ENCODE measurements at places on chromosomes 5 and 9.

DNA sequence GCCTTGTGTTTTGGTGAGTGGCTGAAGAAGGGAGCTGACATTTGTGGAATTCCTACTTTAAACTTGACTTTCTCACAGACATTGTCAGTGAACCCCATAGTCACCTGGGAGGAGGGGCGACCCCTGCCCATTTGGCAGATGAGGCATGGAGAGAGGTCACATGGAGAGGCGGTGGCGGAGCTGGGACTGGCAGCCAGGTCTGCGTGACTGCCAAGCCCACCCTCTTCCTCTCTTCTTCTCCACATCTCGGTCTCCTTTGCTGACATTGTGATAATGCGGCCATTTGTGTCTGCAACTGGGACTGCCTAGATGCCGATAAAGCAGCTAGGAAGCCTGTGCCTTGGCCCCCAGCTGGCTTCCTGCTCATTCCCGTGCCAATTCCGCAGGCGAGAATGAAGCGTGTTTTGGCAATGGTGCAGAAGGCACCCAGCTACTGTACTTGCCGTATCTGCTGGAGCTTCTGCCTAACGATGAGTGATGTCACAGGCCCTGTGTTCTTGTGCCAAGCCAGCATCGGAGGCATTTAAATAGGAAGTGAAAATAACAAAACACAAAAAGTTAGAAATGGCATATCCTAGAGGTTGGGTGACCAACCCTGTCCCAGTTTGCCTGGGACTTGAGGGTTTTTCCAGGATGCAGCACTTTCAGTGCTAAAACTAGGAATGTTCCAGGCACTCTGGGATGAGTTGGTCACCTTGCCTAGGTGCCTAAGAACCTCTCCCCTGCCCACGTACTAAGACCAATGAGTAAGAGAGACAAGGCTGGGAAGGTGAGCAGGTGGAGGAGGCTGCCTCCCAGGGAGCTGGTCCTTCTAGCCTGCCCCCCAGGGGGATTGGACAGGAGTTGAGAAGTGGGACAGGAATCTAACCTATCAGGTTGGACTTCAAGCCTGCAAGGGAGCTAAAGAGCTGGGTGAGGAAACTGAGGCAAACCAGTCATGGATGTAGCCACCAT lies 23.6 kb downstream of the OLFML2A start:
- DNase-seq, result no peak

DNA sequence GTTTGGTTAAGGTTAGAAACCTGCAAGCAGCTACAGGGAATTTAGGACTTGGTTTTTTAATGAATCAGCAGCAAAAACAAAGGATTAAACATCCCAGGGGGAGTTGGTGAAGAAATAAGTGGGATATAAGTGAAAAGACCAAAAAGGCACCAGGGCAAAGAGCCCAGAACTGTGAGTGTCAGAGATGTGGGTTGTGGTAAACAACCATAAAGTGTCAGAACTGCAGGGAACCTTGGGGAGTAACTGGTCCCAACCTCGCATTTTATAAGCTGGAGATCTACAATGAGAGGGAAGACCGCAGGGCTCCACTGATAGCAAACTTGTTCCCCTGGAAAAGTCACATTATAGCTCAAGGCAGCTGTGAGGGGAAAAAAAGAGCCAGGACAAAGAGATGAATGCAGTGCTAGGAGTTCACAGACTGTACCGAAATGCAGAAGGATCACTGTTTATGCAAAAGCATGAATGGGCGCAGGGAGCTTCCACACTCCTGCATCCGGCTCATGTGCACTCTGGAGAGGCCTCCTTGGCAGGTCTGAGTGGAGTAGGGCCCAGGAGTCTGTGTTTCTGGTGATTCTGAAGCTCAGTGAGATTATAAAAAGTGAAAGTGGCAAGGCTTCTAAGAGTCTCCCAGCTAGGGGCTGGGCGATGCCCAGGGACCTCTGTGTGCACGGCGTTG lies 156.3 kb downstream of the GOLPH3 start:
- DNase-seq, result no peak

DNA sequence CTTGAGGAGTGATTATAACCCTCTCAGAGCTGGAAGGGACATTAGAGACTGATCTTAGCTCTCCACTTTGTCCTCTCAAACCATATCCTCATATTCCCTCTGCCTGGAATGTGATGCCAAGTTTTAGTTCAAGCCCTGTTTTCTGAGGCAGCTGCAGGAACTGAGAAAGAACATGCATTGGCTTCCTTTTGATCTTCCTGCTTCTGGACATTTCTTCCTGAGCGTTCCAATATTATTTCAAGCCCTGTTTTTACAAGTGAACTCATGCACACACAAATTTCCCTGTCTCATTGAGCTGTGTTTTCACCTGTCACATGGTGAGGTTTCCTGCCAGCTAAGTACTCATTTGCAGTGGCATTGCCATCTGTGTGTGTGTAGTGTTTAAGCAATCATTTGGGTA lies 17.0 kb downstream of the FOCAD start:
- DNase-seq, result peak; percentile 3

- DNase-seq, result peak; percentile 54
Observed at GRCh38 chr9:90002397-90003271, 397.8 kb downstream of the GADD45G start.

- DNase-seq, result peak; percentile 78
Observed at GRCh38 chr5:79133121-79133656, 21.6 kb downstream of the BHMT start.

DNA sequence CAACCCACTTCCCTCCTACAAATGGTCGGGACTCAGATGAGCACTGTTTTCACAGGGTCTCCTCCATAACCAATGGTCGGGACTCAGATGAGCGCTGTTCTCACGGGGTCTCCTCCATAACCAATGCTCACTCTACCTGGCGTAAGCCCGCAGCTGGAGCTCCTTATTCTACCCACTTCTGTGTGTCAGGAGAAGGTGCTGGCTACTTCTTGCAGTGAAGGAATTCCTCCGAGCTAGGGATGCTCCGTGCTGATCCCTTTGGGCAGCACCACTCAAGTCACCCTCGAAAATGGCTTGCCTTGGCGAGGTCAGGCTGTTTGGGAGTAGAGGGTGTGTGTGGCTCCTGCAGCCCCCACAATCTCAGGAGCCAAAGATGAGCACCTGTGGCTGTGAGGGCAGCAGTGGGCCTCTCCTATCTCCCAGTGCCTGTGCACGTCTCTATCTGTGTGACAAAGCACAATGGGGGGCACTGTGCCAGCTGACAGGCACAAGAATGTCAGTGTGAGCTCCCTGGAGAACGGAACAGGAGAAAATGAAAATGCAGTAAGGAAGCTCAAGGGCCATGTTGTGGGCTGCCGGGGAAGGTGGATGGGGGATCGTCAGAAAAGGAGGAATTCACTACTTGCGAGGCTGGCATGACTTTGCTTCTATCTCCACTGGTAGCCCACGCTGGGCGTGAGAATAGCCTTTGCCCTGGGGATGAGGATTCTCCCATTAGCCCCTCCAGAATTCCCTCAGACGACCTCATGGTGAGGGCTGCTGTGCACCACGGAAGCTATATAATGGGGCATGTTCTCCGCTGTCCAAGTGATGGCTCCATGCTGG lies 3.9 kb upstream of the BTNL9 start:
- no peak for DNase-seq

DNA sequence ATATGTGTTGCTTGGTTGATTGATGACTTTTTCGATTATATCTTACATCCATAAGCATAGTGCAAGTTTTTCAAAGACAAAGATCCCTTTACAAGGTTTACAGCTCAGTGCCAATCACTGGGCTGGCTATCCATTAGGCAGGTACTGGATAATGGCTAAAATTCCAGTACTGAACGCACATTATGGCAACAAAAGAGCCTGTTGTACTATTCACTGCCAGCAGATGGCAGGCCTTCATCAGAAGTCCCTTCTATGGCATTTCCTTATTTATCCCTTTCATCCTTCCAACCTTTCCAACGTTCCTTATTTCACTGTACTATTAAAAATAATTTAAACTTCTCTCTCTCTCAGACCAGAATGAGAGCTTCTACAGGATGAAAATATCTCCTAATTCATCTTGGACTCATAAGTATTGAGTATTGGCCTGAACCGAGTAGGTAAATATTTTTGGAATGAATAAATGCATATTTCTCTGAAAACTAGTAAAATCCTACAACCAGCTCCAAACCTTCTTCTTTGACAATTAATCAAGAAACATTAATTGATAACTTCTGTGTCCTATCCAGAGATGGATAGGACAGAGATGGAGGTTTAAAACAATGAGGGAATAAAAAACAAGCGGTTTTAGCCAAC lies 6.7 kb upstream of the WNT8A start:
- DNase-seq, result peak; percentile 84

DNA sequence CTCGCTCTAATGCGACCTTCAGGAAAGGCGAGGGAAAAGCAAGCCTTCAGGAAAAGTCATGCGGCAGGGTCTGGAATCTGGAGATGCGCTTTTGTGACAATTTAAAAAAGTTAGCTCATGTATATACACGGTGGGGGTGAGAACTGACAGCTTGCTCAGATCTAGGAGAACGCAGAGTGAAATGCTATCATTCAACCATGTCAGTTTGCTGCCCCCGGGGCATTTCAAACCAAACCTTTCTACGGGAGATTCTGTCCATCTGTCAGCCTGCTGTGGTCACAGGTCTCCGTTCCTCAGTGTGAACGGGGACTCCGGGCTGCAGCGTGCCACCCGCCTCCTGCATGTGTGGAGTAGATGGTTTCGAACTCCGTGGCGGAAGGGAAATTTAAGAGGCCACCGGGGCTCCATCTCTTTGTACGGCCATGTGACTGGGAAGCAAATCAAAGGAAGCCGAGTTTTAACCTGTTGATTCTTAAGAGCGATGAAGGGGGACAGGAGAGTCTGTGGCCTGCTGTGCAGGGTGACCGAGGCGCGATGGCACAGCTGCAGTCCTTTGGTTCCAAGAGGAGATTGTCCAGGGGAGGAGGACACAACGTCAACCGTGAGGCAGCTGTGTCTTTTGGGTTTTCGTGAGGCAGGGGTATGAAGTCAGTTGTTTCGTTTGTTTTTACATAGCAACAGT lies 45.9 kb downstream of the OTULIN start:
- DNase-seq, result no peak

DNA sequence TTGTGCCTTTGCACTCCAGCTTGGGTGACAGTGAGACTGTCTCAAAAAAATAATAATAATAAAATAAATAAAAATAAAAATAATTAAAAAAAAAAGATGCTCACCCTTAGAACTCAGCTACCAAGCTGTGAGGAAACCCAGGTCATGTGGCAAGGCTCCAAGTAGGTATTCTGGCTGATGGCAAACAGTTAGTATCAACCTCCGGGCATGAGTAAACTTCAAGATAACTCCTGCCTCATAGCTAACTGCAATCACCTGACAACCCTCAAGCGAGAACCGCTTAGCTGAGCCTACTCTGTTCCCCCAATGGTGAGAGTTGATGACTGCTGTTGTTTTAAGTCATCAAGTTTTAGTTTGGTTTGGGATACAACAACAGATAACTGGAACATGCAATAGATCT lies 6.1 kb upstream of the SLC44A1 start:
- no peak for DNase-seq

- no peak for DNase-seq
Observed at GRCh38 chr9:78143281-78144007, 92.4 kb upstream of the CEP78 start.

- peak; percentile 91 for DNase-seq
Observed at GRCh38 chr9:35945341-35946018, 12.5 kb downstream of the OR2S2 start.

DNA sequence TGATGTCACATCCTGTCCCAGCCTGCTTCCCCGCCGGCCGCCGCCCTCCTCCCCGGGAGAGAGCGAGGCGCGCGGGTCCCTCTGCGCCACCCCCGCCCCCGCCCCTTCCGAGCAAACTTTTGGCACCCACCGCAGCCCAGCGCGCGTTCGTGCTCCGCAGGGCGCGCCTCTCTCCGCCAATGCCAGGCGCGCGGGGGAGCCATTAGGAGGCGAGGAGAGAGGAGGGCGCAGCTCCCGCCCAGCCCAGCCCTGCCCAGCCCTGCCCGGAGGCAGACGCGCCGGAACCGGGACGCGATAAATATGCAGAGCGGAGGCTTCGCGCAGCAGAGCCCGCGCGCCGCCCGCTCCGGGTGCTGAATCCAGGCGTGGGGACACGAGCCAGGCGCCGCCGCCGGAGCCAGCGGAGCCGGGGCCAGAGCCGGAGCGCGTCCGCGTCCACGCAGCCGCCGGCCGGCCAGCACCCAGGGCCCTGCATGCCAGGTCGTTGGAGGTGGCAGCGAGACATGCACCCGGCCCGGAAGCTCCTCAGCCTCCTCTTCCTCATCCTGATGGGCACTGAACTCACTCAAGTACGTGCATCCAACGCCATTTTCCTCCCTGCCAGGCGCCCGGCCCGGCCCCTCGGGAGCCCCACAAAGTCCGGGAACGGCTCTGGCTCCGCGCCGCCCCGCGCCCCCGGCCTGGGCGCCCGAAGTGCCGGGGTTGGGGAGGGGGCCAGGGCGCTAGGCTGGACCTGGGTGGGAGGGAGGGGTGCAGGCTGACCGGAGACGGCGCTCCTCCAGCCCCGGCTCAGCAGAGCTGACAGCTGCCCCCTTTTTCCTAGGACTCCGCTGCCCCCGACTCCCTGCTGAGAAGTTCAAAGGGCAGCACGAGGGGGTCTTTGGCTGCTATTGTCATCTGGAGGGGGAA lies 12.0 kb upstream of the OLFM1 start:
- no peak for DNase-seq

GRCh38 chr5:129747572-129748407 lies at the start of gene MINAR2:
Gene MINAR2 (plus strand): TSS chr5:129748094. CDS start chr5:129748191, 97 bp downstream.
- DNase-seq, result no peak

DNA sequence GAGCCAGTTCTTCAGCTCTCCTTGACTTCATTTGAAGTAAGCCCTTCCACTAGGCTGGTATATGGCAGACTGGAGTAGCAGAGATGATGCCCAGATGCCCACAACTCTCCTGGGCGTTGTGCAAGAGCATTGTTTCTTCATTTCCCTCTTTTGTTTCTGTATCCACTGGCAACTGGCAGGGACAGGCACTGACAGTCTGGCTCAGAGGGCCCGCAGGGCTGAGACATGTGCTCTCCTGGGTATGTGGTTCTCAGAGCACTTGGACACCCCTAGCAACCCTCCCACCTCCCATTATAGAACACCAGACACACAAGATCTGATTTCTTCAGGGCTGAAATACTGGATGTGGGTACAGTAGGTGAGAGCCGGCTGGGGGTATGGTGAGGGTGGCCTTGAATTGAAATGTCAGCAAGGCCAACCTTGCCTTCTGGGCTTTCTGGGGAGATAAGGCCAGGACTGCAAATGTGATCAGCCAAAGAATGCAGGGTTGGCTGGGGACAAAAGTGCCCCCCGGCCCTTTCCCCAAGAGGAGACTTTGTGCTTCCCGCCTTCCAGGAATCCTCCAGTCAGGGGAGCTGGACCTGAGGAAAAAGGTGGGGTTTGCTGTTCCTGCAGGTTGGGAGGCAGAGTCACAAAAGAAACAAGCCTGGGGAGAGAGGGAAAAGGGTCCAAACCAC lies 28.6 kb upstream of the CTNNA1 start:
- DNase-seq, result no peak

- no peak for DNase-seq
Observed at GRCh38 chr5:172147857-172148256, 40.2 kb downstream of the STK10 start.
